ENCODE measurements at places on chromosomes 12 and 14.

GRCh38 chr12:76144245-76144549 is 59.7 kb upstream of the NAP1L1 start:
- DNase-seq = no peak

DNA sequence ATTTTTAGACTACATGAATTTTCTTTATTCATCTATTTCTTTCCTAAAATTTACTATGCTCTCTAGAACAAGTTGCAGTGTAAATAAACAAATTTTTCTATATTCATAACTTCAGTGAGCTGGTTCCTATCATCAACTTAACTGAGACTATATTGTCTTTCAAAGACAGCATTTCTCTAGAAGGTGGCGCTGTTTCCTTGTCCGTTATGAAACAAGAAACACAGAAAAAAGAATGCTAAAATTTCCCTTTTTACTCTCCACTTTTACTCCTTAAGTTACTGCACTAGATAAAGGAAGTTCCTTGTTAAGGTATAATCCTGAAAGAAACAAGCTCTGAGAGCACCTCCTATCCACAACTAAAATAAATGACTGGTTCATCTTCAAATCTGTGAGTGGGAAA is 8.2 kb upstream of the CLEC2A start:
- no peak for DNase-seq

DNA sequence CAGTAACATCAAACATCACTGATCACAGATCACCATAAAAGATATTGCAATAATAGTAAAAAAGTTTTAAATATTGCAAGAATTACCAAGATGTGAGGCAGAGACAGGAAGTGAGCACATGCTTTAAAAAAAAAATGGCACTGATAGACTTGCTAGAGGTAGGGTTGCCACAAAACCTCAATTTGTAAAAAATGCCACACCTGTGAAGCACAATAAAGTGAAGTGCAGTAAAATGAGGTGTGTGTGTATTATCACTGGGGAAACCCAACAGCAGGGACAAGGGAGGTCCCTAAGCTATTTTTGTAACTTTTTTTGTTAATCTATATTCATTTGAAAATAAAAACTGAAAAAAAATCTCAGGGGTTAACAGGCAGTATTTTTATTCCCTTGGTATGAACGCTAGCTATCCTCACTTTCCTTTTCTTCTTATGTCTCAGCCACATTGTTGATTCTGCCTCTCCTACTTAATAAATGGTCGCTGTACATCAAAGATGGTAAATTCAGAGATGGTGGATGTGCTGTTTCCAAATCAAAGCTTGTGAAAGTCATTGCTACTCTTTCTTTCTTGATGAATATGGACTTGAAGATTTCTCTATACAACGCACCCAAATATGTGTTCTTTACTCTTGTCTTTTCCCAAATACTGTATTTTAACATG is 14.0 kb upstream of the KLRD1 start:
- no peak for DNase-seq

- no peak for DNase-seq
Measured at GRCh38 chr12:119154435-119154818, 24.3 kb upstream of the HSPB8 start.

DNA sequence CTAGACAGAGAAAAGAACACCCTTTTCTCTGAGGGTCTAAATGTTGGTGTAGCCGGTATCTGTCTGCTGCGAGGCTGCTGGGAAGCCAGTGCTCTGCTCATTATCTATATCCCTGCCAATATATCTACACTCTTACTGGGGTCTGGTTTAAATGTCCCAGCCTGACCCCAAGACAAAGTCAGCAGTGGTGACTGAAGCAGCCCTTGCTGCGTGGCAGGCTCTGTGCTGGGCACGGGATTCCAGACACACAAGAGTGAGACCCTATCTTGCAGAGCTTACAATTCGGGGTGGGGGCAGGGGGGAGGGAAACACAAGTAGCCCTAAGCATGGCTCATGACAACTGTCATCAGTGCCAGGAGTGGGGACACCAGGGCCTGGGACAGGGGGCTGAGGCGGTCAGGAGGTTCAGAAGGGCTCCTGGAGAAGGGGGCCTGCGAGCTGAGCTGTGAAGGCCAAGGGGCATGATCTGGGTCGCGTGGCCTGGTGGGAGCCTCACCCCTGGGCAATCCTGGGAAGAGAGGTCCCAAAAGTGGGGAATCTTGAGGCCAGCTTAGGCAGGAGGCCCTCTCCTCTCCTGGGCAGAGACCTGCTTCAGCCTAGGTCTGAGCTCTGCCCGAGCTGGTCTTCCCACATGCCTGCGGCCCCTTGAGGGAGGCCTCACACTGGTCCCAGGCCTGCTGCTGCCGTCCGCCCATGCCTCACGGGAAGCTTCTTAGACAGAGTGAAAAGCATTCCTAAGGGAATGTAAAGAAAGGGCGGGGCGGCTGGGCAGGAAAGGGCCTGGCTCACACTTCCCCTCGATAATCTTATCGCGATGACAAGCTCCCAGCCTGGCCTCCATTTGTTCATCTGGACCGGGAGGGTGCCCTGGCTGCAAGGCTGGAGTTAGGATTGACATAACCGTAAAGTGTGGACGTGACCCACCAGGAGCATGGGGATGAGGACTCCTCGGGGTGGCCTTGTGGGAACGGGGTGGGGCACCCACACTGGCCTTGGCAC is 7.3 kb upstream of the RCOR1 start:
- DNase-seq = no peak

- DNase-seq = no peak
Measured at GRCh38 chr12:39237004-39237403, 205.9 kb downstream of the KIF21A start.

GRCh38 chr12:2493086-2493485 is 301.7 kb upstream of the FKBP4 start:
- DNase-seq = no peak

DNA sequence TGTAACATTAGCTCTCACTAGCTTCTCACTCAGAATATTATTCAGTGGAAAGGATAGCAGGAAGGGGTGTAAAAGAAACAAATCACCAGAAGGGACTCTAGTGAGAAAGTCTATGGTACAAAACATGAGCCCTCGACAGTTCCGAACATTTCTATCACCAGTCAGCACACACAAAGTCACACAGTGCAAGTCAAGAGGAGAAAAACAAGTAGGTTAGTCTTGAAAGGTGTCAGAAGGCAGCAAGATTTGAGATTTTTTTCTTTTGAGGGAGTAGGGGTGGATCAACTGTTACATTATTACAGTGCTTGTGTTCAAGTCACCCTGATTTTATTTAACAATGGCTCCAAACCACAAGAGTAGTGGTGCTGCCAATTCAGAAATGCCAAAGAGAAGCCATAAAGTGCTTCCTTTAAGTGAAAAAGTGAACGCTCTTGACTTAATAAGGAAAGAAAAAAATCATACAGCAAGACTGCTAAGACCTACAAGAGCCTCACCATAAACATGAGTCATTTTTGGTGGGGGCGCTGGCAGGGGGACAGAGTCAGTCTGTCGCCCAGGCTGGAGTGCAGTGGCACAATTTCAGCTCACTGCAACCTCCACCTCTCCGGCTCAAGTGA is 42.3 kb downstream of the GNS start:
- DNase-seq = no peak

DNA sequence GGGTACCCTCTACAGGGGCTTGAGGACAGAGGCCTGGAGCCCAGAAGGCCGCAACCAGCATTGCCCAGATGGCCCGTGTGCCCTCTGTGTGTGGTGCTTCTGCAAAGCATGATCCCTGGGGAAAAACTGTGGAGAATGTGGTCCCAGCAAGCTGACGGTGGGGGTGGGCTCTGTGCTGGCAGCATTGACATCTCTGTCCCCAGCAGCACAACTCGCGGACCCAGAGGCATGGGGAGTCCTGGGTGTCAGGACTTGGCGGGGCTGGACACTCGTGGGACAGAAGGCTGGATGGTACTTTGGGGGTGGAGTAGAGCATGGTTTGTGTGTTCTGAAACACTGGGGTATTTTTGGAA is 4.3 kb downstream of the CLBA1 start:
- DNase-seq = no peak

GRCh38 chr12:851913-852312 is 97.6 kb downstream of the RAD52 start:
- DNase-seq = no peak

GRCh38 chr14:85471156-85471555 is 58.8 kb upstream of the FLRT2 start:
- no peak for DNase-seq

DNA sequence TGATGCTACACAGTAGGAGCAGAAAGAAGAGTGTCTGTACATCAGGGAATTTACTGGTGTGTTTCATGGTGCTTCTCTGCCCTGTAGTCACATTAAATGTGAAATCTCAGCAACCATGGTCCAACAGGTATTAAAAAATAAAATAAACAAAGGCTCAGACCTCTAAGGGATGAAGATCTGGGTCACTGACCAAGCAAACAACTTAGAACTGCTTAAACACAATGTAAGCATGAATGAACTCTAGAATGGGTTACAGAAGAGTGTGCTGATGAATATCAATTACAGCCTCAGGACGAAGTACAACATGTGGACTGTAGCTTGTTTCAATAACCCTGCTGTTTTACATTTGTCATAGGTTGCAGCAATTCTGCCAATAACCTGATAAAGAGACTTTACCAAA is 47.4 kb downstream of the SLC35F4 start:
- no peak for DNase-seq

DNA sequence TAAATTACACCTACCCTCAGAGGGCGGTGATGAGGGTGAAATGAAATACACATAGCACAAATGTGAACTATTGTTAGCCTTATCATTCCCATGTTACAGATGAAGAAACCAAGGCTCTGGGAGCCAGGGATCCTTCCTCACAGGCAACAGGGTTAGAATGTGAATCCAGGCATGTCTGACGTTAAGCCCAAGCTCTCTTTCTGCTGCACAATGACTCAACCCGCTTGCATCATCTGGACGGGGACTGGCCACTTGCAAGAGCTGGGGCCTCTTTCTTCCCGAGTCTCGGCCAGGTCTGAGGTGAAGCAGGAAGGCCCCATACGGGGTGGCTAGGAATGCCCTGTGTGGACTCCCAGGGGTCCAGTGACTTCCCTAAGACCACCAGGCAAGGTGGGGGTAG is 105.2 kb downstream of the RBM19 start:
- DNase-seq = no peak

DNA sequence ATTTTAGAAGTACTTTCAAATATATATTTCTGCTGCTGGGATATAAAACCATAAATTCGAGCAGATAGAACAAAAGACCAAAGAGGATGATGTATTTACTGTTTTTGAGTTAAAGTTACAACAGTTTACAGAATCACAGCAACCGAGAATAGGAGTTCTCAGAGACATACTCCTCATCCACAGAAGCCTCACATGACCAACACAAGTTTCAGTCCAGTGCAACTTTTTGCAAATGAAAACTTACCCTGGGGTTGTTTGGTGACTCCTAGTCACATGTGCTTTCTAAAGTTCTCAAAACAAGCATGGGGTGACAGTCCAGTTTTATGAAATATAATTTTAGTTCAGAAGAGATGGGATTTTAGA is 117.1 kb downstream of the PRKCH start:
- DNase-seq = no peak

GRCh38 chr12:9731393-9731792 is 1.5 kb downstream of the CLECL1 start:
- no peak for DNase-seq

DNA sequence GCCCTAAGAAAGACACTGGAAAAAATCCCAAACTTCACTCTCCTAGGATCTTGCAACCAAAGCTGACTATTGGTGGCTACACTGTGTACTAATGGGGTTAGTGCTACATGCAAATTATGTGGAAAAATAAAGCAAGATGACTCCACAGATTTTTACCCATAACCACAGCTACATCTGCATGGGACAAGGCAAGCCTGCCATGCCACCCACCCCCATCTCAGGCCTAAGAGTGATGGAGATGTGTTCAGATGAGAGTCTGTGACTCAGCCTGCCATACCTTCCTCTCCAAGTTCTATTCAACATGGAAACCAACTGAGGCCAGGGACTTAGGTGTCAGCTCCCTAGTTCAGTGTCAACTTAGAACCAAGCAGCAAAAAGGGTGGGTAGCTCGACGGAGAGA is 206.2 kb downstream of the PELI2 start:
- DNase-seq = no peak

GRCh38 chr12:23585156-23585781 is 364.2 kb downstream of the SOX5 start:
- DNase-seq = no peak

GRCh38 chr12:114682785-114683708 is 928 bp downstream of the TBX3 start:
- no peak for DNase-seq

- DNase-seq = no peak
Measured at GRCh38 chr12:14148489-14149270, 167.3 kb upstream of the GRIN2B start.

- no peak for DNase-seq
Measured at GRCh38 chr12:25014961-25015360, 66.1 kb upstream of the BCAT1 start.

GRCh38 chr14:77917491-77918201 is 117.7 kb downstream of the ADCK1 start:
- DNase-seq = no peak

DNA sequence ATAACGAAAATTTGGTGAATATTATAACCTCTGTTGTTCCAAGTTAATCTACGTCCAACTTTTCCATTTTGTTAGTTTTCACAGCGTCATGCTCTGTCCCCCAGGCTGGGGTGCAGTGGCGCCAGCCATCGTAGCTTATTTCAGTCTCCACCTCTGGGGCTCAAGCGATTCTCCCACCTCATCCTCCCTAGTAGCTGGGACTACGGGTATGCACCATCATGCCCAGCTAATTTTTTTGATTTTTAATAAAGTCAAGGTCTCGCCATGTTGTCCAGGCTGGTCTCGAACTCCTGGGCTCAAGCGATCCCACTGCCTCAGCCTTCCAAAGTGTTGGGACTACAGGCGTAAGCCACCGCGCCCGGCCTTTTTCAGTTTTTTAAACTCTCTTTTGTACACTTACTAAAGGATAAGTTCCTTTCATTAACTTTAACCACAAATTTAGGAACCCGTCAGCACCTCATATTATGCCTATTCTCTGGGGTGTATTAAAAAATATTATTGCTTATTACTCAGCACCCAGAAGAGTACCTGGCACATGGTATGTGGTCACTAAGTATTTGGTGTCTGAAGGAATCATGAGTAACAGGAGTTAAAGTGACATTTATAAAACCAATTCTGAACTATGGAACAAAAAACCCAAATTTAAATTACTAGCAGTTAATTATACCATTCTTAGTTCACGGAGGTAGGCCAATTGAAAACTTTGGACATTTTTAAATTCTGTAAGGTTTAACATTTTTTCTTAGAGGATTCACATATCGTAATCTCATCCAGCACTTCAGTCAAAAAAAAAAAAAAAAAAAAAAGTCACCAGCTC is 925 bp upstream of the MIPOL1 start:
- DNase-seq = no peak

DNA sequence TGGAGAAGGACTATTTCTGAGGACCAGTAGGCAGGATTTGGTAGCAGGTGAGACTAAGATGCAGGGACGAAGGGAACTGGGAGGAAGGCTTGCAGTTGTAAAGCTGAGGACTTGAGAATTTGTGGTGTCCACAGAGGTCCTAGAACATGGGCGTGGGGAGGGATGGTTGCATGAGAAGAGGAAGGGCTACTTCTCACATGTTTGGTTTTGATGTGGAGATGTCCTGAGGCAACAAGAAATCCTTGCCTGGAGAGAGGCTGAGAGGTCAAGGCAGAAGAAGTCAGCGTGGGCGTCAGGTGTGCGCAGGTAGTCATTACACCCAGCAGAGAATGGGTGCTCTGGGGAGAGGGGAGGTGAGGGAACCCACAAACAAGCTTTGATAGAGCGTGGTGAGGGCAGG is 5.7 kb upstream of the RABGGTA start:
- no peak for DNase-seq
